ENCODE measurements at places on chromosomes 6 and 20. TPM values are rescaled to one million over a fixed set of nuclear protein-coding genes. Genes with fewer than 3 reads are reported as not detected.

ACOT13 gene
- 70.8 TPM for total RNA-seq

TBX18 gene
- total RNA-seq, result 10.1 TPM

DNA sequence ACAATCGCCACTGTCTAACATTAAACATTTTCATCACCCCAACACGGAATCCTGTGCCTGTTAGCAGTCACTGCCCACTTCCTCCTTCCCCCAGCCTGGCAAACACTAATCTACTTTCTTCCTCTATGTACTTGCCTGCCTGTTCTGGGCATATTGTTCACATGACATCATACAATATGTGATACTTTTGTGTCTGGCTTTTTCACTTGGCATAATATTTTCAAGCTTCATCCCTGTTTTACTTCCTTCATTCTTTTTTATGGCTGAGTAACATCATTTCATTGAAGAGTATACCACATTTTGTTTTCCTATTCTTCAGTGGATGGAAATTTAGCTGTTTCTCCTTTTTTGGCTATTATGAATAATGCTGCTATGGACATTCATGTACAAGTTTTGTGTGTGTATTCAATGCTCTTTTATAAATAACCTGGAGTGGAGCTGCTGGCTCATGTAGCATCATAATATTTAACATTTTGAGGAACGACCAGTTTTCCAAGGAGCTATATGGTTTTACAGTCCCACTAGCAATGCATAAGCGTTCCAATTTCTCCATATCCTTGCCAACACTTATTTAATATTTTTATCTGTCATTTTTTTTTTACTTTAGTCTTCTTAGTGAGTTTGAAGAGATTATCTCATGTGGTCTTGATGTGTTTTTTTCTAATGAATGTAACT lies 360.1 kb downstream of the HDGFL1 start:
- DNase-seq, result no peak

DNA sequence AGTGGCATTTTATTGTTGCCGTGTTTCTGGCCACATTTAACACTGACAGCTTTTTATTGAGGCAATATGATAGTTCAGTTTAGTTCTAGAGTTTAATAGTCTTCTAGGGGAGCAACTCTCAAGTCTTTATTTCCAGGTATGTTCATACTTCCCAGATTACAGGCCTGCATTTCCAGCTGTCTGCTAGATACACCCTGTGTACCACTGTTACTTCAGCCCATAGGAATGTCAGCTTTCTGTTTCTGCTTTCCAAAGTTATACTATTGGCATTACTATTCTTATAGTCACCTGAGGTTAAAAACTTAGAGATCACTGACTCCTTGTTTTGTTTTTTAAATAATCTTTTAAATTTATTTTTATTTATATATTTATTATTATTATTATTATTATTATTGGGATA lies 7.6 kb downstream of the ZNF451 start:
- DNase-seq, result no peak

GRCh38 chr6:129680633-129681032 lies 29.3 kb downstream of the ARHGAP18 start:
- DNase-seq, result no peak

DNA sequence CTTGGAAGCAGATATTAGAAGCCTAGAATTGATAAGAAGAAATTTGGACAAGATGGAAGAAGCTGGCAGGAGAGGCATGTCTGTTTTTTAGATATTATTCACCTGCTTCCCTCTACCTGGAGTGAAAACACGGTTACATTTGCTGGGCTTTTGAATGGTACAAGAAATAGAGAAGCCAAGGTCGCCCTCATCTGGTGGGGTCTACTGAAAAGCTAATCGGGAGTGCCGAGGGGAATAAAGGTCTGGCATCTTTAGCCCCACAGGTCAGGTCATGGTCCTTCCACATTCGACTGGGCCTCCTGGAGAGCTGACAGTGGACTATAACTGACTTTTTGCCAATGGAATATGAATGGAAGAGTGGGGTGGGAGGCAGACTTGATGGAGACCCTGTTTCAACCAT lies 4.6 kb upstream of the C2 start:
- DNase-seq, result no peak

DNA sequence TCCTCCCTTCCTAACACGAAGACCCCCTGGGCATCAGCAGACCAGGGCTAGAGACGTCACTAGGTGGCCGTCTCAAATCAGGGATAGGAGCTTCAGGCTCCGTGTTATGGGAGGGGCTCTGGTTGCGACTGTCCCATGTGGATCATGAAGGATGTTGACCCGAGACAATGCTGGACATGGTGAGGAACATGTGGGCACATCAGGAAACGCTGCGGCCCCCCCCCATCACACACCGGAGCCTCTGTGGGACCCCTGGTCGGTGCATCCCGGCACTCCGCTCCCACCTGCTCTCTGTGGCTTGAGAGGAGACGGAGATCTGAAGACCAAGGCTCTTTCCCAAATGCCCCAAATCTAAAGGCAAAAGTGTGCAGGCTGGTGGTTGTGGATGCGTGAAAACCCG lies 54.2 kb downstream of the DACT2 start:
- DNase-seq, result no peak

GRCh38 chr6:34723203-34723602 lies 26.6 kb upstream of the ILRUN start:
- no peak for DNase-seq

- no peak for DNase-seq
Measured at GRCh38 chr6:1013656-1014430, 298.1 kb upstream of the FOXQ1 start.

DNA sequence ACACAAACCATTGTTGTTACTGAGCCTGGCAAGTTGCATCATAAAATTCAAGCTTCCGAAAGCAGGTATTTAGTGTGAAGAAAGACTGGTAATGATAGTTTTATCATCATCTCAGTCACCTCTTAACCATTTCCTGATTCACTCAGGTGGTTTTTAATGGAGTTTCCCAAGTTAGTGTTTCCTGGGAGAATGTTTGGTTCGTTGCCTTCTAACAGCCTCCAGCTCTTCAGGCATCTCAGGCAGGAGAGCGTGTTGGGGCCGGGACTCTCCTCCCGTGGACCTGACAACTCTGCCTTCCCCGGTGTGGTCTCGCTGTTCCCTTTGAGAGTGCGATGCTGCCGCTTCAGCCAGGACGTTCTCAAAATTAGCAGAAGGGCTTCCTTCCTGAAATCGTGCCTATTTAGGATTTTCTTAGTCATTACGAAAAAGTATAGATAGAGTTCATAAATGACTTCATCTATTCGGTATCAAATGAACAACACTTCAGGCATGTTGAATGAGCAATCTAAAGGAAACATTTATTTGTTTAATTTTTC lies 105.0 kb upstream of the QKI start:
- no peak for DNase-seq
